ENCODE measurements at places on chromosomes 13 and 19.
A peak's percentile ranks its signal among the peaks of the same experiment; 100 is the strongest.

DNA sequence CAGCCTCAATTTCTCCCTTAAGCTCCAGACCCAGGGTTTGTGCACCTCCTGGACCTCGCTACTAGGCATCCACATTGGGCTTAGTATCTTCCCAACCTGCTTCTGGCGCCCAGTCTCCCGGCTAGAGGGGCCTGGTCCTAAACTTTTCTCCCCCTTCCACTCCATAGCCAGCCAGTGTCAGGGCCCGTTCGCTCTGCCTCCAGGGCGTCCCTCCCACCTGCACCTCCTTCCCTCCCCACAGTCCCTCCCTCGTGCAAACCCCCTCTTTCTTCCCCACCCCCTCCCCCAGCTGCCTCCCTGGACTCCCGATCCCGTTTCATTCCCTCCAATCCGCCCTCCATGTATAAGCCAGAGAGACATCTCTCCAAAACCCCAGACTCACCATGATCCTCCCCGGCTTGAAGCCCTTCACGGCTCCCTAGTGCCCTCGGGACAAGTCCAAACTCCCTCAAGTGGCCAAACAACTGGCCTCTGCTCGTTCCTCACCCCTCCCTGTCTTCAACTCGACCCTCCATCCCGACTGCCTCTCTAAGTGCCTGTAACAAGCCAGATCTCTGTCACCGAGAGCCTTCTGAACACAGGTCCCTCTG lies 997 bp upstream of the SAMD4B start:
- DNase-seq = peak; percentile 53

DNA sequence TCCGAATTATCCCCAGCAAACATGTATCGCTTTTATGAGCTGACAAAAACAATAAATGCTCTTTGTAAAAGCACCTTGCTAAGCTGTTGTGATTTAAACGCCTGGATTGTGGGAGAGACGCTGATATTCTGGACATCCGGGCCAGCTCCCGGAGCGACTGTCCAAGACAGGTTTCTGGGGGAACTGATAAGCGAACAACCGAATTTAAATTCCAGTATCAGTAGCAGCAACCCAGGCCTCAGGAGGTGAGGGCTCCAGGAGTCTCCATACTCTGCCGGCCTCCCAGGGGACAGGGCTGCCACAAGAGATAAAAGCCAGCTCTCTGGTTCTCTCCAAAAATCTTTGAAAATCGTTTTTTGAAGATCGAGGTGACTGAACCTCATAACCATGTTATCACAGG lies 50.3 kb upstream of the VSTM2B start:
- no peak for DNase-seq

GRCh38 chr19:53102756-53103233 lies 427 bp downstream of the ZNF160 start:
- DNase-seq = peak; percentile 49

GRCh38 chr13:112905990-112906641 lies 62.9 kb upstream of the MCF2L start:
- no peak for DNase-seq

- no peak for DNase-seq
Measured at GRCh38 chr13:46552303-46552682, 677 bp upstream of the LRCH1 start.

GRCh38 chr13:43009506-43009905 lies 13.9 kb upstream of the DNAJC15 start:
- DNase-seq = no peak

- no peak for DNase-seq
Measured at GRCh38 chr19:58536852-58537798, 6.7 kb upstream of the TRIM28 start.

DNA sequence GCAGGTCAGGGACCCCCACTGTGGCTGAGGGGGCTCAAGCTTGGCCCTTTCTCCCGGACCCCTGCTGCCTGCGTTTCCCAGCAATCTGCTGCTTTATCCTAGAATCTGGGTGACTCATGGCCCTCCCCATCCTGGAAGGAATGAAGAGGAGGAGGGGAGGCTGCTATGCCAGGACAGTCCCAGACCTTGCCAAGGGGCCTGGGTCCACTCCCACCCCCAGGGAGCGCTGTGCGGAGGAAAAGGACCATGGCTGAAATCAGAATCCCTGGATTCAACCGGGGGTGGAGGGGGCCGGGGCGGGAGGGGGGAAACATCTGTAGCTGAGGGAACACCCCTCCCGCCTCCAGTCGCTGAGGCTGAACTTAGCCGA lies 20.5 kb downstream of the ZNF114 start:
- peak; percentile 43 for DNase-seq

DNA sequence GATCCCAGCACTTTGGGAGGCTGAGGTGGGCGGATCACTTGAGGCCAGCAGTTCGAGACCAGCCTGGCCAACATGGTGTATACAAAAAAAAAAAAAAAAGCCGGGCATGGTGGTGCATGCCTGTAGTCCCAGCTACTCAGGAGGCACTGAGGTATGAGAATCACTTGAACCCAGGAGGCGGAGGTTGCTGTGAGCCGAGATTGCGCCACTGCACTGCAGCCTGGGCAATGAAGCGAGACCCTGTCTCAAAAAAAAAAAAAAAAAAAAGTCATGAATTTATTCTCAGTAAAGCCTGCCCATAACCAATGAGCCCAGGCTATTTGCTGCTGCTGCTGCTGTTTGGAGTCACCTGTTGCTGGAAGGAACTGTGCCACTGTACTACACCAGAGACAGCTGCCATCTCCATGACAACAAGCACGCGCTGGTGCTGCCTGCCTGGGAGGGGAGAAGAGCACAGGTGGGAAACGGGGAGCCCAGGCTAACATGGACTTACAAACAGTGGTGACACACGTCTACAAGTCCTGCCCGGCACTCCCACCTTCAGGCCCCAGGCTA lies 11.3 kb downstream of the ZFR2 start:
- no peak for DNase-seq

- DNase-seq = peak; percentile 61
Measured at GRCh38 chr19:2613507-2614295, 88.8 kb downstream of the GNG7 start.

GRCh38 chr13:61316647-61317046 lies 99.0 kb downstream of the PCDH20 start:
- DNase-seq = no peak

GRCh38 chr19:46660551-46661019 lies 397 bp downstream of the DACT3 start:
- DNase-seq = no peak

DNA sequence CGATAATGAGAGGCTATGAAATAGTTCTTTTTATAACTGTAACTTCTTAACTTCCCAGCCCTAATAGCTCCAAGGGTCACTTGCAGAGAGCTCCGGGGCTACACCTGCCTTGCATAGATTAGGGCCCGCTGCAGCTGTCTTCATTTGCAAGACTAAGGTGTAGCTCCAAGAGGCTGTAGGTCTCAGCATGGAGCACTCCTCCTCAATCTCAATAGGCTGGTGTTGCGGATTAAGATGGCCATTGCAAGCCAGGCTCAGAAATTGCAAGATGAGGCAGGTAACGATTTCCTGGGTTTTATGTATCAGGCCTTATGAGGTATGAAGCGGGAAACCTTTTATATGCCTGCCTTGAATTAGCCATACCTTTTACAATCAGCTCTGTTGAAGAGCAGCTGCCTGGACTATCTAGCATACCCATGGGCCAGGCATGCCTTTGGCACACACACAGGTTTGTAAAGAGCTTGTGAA lies 185.7 kb downstream of the TM9SF2 start:
- no peak for DNase-seq

All from HuH-7.5 (cell line).